ENCODE measurements at places on chromosomes 1 and 21.

DNA sequence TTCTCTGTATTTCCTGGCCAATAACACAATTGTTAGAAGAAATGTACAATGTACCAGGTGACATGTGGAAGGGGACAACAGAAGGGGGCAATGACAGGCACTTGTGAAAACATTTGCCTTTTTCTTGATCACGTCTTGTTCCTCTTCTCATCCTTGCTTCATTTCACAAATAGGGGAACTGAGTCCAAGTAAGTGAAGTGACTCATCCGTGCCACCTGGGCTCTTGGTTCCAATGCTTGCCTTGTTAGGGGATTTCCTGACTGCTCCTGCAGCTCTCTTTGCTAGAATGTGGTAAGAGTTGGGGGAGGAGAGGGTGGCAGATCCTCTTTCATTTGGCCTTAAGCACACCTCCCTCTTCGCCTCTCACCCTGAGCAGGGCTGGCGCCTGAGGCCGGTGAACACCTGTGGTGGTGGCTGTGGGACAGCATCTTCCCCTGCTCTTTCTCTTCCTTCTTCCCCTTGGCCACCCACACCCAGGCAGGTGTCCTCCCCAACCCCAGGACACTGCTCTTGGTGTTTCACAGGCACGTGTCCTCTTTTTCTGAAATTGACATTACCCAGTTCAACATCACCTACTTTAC lies 2.2 kb upstream of the RHEX start:
- no peak for DNase-seq

- no peak for DNase-seq
Observed at GRCh38 chr1:179298952-179299351, 5.4 kb downstream of the SOAT1 start.

DNA sequence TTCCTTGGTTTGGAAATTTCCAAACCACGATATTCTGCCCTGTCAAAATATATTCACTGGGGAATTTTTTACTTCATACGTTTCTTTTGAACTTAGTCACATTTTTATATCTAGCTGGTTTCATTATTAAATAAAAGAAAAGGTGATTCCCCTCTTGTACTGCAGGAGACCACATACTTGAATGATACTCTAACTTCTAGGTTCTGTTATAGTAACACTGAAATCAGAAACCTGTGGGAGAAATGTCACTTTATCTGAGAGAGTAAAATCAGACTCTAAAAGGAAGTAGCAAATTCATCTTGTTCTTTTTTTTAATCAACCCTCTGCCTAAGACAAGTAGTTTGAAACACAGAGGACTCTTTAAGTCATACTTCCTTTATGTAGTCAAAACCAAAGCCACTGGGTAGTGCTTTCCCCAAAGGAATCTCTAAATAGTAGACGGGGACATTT lies 34.4 kb downstream of the MRPL39 start:
- DNase-seq, result no peak

DNA sequence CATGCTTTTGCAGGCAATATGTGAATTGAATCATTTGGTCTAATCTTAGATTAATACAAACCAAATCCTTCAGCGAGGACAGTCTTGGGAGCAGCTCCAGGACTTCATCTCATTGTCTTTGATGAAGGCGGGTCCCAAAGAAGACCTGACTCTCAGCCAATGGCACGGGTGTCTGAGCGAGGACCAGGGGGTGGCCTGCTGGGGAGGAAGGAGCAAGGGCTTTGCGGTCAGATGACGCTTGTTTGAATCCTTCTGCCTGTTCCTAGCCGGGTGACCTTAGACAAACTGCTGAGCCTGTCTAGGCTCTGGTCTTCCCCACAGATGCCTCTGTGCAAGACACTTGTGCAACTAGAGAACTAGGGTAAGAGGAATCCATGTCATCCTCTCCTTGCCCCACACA lies 312.1 kb upstream of the VAMP3 start:
- no peak for DNase-seq

DNA sequence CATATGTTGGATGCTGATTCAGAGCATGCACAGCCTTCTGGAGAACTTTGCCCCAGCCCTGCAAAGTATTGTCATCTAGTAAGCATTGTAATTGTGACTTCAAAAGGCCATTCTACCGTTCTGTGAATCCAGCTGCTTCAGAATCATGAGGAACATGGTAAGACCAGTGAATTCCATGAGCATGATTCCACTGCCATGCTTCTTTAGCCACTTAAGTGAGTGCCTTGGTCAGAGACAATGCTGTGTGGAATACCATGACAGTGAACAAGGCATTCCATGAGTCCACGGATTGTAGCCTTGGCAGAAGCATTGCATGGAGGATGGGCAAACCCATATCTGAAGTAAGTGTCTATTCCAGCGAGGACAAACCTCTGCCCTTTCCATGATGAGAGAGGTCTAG lies 123.7 kb downstream of the S1PR1 start:
- DNase-seq, result no peak

GRCh38 chr1:168360151-168361021 lies 79.7 kb downstream of the TBX19 start:
- DNase-seq, result no peak

DNA sequence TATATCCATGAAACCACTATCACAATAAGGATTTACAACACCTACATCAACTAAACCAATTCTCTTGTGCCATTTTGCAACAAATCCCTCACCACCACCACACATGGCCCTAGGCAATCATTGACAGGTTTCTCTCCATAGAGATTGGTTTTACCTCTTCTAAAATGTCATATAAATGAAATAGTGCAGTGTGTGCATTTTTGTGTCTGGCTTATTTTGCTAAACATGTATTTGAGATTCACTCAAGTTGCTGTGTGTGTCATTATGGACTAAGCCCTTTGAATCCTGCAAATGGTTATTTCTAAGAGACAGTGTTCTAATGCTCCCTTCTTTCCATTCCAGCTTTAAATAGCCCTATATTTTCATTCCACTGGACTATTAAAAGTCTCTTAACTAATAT lies 179.7 kb upstream of the LRRC7 start:
- DNase-seq, result no peak

DNA sequence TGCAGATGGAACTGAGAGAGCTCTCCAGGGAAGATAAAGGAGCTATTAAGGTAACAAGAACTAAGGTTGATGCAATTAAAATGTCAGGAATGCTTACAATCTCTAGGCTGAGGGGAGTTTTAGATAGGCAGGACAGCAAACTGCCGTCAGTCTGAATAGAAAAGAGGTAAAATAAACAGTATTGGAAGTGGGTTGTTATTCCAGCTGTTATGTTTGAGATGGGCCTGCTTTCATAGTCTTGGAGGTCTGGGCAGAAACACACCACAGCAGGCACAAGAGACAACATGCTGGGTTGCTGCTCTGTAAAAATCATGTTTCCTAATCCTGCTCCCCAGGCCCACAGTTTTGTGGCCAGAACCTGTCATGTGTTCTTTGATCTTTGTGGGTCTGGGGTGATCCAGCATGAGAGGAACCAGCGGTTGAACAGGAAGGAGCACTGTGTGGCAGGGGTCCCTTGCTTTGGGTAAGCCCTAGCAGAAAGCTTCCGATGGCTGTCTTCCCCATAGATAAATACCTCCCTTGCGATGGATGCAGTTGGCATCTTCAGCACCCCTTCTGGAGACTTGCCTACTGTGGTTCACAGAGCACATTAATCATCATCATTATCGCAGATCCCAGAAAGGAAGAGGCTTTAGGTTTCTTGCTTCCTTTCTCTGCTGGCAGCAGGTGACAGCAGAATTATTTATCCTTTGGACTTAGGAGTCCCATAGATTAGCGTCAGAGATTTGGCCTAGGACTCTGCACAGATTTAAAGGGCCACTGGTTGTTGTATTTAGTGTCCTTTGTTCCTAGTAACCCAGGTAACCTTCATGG lies 97.1 kb downstream of the AK5 start:
- no peak for DNase-seq

GRCh38 chr1:213927846-213928245 lies 59.9 kb upstream of the PROX1 start:
- no peak for DNase-seq

- DNase-seq, result no peak
Observed at GRCh38 chr1:193827516-193827915, 641.1 kb upstream of the B3GALT2 start.

GRCh38 chr21:44949161-44949778 lies 9.4 kb downstream of the SLX9 start:
- no peak for DNase-seq

DNA sequence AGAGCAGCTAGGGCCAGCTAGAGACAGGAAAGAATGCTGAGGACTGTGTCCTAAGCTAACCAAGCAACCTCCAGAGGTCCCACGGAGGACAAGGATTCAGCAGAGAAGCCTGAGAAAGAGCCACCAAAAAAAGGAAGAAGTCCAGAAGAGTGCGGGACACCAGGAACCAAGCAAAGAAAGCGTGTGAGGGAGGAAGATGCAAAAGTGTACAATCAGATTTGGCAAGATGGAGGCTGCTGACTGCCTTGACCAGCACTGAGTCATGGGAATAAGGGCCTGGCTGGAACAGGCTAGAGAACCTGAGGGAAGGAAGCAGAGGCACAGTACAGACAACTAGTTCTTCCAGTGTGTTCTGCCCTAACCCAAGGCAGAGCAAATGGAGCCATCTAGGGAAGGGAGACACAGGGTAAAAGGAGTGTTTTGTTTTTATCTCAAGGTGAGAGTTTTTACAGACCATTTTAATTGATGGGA lies 18.5 kb downstream of the TP53BP2 start:
- no peak for DNase-seq
